ENCODE measurements at places on chromosomes 4 and X. TPM values are rescaled to one million over a fixed set of nuclear protein-coding genes. Genes with fewer than 3 reads are reported as not detected.

- DNase-seq = peak; percentile 67
Observed at GRCh38 chrX:133350751-133351150, 64.5 kb downstream of the GPC4 start.

- no peak for DNase-seq
Observed at GRCh38 chr4:84582988-84583875, at the start of gene CDS1. TSS of gene CDS1 (plus strand) at chr4:84583127. CDS start at chr4:84583402, 275 bp downstream.

DNA sequence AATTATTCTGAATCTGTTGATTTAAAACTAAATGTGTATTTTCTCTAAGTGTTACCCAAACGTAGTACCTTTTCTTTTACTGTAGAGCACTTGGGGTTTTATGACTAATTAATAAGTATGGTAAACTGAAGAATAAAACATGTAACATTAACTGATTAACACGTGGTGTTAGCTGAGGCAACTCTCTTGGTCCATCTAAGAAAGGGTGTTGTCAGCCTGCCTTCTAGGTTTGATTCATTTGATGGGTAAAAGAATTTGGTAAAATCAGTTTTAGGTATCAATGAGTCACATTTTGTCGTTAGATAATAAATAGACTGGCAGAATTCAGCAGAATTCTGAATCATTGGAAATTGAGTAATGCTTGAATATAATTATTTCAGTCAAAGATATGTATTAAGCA is 99.7 kb downstream of the AFF1 start:
- DNase-seq = no peak

Gene DYNLT3
- 20.9 TPM for total RNA-seq

Gene CSAG3
- not detected for total RNA-seq

Measured in right atrium auricular region (tissue), 2 donors.